ENCODE measurements at places on chromosomes 16 and 17.
A peak's percentile ranks its signal among the peaks of the same experiment; 100 is the strongest.

DNA sequence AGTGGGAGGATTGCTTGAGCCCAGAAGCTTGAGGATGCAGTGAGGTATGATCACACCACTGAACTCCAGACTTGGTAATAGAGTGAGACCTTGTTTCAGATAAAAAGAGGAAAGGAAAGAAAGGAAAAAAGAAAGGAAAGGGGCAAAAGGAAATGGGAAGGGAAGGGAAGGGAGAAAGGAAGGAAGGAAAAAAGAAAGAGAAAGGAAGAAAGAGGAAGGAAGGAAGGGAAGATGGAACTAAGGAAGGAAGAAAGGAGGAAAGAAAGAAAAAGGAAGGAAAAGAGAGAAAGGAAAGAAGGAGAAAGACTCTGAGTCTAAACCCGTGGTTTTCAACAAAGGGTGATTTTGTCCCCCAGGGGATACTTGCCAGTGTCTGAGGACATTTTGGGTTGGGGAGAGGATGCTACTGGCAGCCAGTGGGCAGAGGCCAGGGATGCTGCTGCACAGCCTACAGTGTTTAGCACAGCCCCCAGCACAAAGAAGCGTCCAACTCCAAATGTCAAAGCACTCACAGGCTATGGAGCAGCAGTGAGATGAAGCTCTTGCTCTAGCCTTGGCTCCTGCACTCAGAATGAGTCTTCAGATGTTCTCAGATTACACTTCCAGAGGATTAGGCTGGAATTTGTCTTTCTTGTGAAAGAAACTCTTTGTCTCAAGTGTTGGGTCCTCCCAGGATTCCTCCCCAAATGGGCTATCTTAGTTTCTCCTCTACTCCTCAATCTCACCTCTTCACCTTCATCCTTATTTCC is 64.2 kb downstream of the BMERB1 start:
- DNase-seq, result peak; percentile 24

DNA sequence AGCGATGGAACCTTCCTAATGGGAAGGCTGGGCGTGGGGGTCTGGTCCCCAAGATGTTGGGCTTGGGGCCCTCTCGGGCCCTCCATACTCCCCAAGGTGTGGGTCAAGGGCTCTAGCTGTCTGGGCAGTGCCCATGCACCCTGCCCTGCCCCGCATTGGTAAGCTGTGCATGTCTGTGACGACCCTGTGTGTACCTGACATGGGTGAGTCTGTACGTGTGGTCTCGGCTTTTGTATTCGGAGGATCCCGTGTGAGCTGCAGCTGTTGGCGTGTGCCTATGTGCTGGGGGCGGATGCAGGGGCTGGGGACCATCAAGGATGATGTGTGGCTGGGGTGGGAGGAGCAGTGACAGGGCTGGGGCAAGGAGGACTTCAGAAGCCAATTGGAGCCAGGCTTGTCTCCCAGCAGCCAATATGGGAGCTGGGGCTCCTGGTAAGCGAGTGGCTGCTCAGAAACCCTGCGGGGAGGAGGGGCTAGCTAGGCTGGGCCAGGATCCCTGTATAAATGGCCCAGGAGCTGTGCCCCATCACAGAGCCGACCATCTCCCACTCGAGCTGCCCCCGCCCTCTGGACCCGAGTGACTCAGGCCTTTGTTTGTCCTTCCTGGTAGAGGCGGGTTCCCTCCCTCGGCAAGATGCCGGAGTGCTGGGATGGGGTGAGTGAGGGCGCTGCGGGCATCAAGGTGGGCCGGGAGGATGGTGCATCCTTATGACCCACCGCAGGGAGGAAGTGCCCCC is at the start of gene NDRG4:
TSS of gene NDRG4 (plus strand) at position 529 of the 737 bp plus-strand sequence. CDS start at position 635, 106 bp downstream.
- DNase-seq, result peak; percentile 57

GRCh38 chr17:47915776-47916398 is 19.9 kb downstream of the SP2 start:
- DNase-seq, result no peak

DNA sequence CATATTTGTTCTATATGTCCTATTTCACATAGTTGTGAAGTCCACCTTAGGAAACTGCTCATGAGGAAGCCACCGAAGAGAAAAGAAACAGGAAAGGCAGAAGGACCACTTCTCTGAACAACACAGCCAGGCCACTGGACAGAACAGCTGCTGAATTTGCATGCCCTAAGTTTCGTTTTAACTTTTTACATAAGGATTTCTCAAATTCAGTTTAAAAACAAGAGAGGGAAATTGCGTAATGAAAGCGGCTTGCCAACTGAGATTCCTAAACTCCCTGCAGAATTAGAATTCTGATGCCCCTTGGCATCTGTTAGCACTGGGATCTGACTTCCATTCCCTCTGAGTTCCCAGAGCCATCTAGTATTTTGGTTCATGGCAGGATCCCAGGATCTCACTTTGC is 5.0 kb upstream of the CCL8 start:
- no peak for DNase-seq

DNA sequence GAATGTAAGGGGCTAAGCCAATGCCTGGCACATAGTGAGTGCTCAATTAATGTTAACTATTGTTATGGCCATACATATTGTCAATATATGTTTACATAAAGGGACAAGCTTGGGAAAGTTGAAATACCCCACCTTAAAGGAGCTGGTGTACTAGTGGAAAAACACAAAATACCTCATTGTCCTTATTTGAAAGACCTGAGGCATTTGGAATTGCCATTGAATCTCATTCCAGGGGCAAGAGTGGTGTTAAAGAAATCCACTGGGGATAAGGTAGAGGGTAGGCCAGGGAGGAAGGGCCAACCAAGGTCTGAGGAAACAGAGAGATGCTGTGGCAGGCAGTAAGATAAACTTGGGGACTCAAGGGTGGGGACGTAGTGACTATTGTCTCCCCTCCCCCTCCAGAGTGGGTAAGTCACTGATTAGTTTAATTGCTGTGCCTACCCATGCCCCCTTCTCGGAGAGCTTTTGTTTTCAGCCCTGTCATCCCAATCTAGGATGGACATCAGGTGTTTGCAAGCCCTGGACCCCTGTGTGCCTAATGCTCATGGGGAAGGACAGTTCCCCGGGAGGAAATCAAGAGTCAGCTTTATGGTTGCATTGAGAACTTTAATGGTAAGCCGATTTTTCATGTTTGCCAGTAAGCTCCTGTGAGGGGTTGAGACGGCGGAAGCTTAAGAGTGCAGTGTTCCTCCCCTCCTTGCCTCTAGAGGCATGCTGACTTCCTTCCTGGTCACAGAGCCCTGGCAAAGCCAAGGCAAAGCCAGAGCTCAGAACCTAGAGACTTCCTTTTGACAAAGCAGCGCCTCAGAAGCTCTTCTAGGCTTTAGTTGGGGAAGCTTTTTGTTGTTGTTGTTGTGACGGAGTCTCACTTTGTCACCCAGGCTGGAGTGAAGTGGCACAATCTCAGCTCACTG is 2.5 kb upstream of the HEATR9 start:
- no peak for DNase-seq

- DNase-seq, result no peak
Measured at GRCh38 chr16:66003201-66003600, 363.3 kb upstream of the CDH5 start.

GRCh38 chr17:17063546-17064122 is 21.4 kb downstream of the MPRIP start:
- no peak for DNase-seq

- DNase-seq, result no peak
Measured at GRCh38 chr17:5381542-5381941, 37.9 kb downstream of the NUP88 start.

DNA sequence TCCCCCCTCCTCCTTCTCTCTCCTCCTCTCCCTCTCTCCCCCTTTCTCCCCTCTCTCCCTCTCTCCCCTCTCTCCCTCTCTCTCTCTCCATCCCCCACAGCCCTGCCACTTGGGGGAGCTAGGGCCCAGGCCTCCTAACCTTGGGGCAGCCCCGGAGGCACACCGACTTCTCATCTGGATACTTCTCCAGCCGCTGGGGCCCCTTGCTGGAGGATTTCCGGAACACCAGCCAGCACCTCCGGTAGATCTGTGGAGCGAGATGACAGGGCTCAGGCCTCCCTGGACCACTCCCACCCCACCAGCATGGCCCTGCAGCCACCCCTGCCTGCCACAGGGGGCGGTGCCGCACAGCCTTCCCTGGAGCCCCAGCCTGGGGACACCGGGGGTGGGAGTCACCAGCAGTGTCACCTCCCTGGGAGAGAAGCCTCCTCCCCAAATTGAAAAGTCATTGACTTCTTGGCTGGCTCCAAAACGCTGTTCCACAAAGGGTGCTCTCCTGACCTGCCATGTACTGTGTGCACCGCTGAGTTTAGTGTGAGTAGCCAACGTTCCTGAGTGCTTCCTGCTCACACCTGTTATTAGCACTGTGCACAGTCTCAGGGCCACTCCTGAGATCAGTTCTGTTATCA is 10.5 kb downstream of the DOK4 start:
- DNase-seq, result peak; percentile 50

GRCh38 chr16:68786685-68787418 is 49.8 kb downstream of the CDH1 start:
- DNase-seq, result peak; percentile 99

- DNase-seq, result no peak
Measured at GRCh38 chr16:81094771-81095251, 1.4 kb downstream of the GCSH start.

DNA sequence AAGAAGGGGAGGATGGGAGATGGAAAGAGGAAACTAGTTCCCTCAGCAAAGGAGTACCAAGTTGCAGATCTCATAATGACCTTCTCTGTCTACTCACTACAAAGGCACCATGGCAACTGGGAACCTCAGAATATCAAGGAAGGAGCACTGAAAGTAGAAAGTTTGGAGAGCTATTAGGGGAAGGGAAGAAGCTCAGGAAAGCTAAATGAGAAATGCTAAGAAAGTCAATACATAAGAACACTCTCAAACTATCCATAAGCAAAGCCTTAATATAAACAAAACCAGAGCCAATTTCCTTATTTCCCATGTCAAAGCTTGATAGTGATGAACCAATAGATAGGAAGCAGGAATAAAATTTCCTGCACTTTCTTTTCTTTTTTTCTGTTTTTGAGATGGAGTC is 57.9 kb upstream of the C17orf78 start:
- no peak for DNase-seq

DNA sequence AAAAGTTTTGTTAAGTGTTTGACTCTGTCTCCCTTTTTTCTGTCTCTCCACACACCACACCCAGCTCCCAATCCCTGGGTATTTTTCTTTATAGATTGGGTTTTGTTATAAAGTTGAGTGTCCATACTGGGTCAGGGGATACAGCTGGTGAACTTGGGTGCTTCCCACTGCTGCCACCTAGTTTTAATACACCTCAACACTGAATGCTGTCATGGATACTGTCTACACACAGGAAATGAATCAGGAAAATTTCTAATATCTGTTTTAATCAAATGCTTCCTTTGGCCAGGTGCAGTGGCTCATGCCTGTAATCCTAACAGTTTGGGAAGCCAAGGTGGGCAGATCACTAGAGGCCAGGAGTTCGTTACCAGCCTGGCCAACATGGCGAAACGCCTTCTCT is 5.3 kb upstream of the TAOK1 start:
- peak; percentile 15 for DNase-seq

DNA sequence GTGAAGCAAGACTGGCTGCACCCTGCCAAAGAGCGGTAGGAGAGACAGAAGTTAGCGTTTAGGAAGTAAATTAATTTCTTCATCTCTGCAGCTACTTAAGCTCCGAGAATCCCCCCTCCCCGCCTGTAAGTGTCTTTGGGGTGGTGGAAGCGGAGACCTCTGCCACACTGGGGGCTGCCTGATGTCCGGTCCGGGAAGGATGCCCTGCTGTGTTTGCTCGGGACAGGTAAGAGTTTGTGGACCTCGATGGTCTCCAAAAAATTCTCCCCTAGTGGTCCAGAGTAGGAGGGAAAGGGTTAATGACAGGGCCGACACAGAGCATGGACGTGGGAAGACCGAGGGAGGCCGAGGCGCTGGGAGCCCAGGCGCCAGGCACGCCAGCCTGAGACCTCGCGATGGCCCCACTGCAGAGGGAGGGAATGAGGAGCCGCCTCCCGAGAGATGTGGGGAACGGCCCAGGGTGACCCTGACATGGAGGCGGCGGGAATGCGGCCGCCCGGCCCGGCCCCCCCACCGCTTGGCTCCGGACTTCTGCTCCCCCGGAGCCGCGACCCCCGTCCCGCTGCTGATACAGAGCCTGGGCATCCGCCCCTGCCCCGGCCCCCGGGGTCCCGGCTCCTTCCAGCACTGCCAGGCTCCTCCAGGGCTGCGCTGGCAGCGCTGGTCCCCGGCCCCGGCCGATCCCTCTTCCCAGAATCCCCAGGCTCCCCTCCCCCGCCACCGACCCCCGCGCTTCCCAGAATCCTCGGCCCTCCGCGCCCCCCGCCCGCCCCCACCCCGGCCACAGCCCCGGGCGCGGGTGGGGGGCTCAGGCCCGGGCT is 680 bp downstream of the ZNF629 start:
- peak; percentile 50 for DNase-seq

DNA sequence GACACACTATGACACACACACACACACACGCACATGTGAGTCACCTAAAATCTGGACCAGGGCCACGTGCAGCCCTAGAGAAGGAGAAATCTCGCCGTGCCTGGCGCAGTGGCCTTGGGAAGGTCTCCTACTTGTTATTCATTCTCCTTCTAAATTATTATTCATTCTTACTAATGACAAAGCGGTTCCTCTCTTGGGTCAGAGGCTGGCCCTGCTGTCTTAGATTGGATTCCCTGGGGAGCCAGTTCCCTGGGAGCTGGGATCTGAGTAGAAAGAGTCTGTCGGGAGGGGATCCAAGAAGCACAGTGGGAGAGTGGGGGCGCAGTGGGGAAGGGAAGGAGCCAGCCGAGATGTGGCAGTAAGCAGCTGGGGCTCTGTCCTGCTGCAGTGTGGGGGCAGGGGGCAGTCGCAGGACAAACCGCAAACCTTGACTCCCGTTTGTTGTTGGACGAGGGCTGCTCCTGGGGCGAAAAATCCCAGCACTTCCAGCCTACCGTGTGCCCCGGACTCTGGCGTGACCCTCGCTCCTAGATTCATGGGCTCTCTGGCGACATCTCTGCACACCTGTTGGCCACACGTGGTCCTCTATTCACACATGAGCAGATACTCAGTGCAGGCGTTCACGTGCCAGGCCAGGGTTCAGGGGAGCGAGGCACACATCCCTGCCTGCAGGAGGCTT is 18.7 kb upstream of the JPH3 start:
- DNase-seq, result no peak

- DNase-seq, result peak; percentile 54
Measured at GRCh38 chr17:45641541-45641940, 142.6 kb upstream of the CRHR1 start.

- peak; percentile 80 for DNase-seq
Measured at GRCh38 chr17:41060052-41060604, at the start of gene KRTAP2-3. Gene KRTAP2-3 (minus strand): TSS chr17:41060114. CDS start chr17:41060050, 64 bp downstream.

GRCh38 chr17:31877341-31877740 is 18.3 kb upstream of the COPRS start:
- no peak for DNase-seq

GRCh38 chr16:87918338-87918737 is 18.0 kb downstream of the CA5A start:
- DNase-seq, result no peak

Data from SK-MEL-5 (cell line).